ENCODE measurements at places on chromosomes 12 and 14.

- DNase-seq = no peak
Observed at GRCh38 chr12:121388421-121388981, 11.4 kb upstream of the RNF34 start.

DNA sequence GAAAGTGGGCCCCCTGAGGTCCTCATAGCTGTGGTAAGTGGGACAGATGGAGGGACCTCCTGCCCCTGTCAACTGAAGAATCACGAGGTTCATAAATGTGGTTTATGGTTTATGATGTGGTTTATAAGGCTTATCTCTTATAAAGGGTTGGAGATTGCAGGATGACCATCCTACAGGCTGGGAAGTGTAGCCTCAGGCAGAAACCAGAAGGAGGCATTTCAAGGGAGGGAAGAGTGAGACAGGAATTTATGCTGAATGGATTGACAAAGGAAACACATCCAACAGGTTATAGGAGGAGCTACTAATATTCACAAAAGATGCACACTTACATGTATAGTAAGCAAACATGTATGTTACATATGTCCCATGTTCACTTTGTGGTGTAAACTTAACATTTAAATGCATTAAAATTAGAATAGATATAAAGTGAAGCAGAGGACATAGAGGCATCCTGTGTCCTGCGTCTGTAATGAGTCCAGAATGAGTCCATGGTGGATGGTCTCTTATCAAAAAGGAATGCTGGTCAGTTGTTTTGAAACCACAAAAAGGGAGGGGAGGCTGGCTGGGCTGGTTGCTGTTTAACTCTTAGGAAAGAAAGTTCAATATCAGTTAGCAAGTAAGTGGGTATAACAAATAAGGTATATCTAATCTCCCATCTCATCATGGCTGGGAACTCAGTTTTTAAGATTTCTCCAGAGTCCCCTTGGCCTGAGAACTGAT is 149.0 kb upstream of the RMST start:
- DNase-seq = no peak

DNA sequence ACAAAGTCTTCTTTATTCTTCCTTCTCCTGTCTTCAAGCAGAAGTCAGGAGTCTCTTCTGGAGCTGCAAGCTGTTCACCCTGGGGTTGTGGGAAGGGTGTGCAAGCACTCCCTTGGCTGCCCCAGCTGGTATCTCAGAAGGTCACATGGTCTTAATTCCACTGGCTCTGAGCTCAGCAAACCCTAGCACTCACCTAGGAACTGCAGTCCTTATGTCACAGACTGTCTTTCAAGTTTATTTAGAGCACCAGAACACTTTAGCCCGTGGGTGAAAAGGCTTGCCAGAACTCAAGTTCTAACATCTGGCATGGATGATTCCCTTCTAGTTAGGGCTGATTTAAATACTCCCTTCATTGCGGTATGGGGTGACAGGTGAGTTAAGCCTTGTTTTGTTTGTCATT is 379.0 kb downstream of the CCER1 start:
- DNase-seq = no peak

DNA sequence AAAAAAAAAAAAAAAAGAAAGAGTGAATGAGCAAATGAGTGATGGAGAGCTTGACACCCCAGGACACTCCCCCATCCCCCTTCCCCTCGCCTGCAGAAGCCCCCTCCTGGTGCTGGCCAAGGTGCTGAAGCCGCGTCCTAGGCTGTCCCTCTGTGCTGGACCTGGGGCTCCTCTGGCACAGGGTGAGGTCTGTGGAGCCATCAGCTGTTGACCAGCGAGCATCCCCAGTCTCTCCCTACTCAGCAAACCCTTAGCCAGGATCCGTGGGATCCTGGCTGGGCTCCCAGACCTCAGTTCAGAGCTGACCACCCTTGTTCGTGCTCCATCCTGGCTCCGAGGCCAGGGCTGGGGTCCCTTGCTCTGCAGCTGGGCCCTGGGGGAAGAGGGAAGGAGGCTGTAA is 5.4 kb upstream of the KIF26A start:
- DNase-seq = no peak

DNA sequence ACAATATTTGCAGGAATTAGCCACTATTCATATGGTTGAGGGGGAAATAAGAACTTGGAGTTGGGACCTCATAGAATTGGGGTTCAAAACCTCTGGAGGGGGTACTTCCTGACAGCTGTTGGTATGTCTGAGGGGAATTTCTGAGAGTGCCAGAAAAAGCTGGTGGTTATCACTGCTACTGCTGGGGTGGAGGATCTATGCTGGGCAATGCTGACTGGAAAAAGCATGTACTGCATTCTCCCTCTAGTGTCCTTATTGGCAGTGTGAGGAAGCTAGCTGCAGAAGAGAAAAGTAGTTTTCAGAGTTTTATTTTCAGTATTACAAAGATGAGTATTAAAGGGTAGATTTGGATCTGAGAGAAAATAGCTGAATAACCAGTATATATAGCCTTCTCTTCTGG is 88.8 kb downstream of the FUT8 start:
- no peak for DNase-seq

DNA sequence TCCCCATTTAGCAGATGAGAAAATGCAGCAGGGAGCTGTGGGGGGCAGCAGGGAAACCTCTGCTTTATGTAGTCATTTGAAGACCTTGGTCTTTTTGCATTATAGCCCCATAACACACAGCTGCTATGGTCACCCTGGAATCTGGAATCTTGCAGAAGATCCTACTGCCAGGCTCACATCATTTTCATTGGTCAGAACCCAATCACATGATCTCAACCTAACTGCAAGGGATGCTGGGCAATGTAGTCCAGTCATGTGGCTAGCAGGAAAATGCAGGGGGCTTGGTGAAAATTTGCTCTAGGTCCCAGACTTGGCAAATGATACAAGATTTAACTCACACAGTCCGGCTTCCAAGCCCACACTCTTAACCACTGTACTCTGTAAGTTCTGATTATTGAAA is 1028.7 kb downstream of the AACS start:
- DNase-seq = peak; percentile 19

GRCh38 chr14:58717813-58718212 is 80.1 kb downstream of the DACT1 start:
- no peak for DNase-seq

DNA sequence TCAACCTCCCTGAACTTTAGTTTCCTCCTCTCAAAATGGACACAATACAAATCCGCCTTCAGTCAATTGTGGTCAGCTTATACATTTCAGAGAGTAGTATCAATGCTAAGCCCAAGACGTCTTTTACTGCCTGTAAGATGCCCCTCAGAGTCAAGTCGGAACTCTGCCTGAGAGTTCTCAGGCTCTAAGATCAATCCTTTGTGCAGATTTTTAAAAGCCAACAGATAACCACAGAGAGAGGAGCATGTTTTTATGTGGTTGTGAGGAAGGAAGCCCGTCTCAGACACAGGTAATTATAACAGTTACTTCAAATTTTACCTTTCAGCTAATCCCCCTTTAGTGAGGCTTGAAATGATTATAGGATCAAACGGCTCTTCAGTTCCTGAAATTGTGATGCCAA is 91.6 kb downstream of the HELB start:
- no peak for DNase-seq

DNA sequence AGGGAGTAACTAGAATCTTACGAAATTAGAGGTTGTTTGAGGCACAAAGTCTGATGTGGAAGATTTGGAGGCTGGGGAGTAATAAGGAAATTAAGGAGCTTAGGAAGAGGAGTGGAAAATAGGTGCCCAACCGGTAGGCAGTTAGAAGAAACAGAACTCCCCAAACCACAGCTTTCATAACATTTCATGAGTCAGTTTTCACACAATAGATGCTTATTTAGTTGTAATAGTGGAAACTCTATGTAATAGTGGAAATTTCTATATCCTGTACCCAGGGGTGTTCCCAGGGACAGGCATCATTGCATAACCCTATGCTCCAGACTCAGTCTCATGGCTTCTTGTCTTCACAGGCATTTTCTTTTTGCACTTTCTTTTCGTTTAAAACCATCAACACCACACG is 8.3 kb downstream of the C3AR1 start:
- DNase-seq = no peak

DNA sequence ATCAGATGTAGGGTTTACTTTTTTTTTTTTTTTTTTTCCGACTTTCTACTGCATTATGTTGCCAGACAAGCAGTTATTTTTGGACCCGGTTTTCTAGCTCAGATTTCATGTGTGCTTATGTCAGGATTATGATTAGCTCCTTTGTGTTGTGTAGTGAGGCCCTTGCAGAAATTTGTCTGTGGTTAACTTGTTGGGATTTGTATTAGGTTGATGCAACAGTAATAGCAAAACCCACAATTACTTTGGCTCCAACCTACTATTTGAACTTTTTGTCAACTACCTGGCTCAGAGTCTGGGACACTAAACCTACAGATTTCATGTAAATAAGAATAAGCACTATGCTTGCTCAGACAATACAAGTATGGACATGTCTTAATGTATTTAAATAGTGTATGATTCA is 44.1 kb upstream of the KCNJ8 start:
- no peak for DNase-seq

- no peak for DNase-seq
Observed at GRCh38 chr14:87059060-87059839, 933.7 kb downstream of the GALC start.

DNA sequence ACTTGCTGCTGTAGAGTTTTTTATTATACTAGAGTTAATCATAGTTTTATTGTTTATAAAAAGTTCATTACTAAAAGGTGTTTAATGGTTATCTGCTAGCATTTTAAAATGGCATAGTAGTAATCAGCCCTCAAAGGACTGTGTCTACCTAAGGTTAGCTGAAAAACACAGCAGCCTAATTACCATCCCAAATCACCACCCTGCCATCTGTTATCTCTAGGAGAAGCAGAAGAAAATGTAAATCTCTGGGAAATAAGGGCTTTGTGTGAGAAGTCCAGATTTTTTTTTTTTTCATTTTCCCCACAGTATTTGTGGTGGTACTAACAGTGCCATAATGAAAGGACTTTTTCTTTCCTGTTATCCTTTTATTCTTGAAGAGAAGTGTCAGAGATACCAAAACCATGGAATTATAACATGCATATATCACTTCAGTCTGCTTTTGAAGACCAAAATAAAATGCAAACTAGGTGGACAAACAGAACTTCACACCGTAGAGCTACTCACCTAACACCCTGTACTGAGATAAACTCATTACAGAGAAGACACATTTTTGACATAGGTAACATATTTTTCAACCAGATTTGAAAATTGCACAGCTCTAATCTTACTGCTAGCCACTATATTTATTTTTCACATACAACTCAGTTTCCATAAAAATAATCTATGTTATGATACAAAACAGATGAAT is 876.2 kb downstream of the C12orf50 start:
- DNase-seq = no peak

DNA sequence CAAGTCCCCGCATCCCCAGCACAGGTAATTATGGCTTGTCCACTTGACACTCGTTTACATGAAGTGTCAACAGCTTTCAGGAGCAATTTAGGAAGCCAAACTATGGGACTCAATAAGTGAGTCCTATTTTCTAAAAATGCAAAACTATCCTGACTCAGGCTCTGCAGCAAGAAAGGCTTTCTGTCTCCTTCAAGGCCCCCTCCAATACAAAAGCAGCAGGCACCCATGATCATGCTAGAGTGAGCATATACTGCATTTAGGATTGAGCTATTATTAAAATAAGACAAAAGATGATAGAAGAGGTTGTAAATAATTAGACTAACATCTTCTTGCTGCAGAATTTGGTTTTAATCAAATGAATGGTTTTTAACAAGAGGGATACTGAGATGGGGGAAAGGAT is 3.2 kb downstream of the SIX6 start:
- DNase-seq = no peak

DNA sequence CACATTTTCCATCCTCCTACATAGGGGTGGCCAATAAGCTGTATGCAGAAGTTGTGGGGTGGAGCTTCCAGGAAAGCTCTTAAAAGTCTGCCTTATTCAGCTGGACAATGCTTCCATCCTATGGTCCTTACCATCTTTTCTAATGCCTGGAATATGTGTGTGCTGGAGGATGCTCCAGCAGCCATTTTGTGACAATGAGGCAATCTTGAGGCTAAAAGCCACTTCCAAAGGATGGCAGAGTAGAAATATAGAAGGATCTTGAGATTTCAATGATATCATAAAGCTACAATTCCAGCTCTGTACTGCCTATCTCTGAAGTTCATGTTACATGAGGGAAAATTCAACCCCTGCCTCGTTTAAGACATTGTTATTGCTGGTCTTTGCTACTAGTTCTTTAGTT is 95.7 kb downstream of the APAF1 start:
- no peak for DNase-seq

- DNase-seq = peak; percentile 70
Observed at GRCh38 chr12:102948941-102949352, 8.5 kb upstream of the ASCL1 start.

GRCh38 chr14:36028218-36028617 is 148.3 kb downstream of the PTCSC3 start:
- no peak for DNase-seq

DNA sequence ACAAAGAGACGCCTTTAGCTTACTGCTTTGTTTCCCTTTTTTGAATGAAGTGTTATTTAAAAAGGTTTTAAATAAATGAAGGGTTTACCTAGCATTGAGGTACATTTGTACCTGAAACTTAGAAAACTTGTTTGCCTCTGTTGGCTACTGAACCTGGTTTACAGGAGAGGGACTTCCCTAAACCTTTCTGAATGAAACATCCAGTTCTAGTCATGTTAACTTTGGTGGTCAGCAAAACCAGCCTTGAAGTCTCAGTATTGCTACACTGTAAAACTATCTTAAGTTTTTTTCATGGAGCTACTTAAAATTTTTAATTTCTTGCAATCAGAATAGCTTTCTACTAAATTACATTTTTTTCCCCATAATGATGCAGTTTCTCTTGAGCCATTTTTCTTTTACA is 38.2 kb downstream of the RASSF8 start:
- no peak for DNase-seq

DNA sequence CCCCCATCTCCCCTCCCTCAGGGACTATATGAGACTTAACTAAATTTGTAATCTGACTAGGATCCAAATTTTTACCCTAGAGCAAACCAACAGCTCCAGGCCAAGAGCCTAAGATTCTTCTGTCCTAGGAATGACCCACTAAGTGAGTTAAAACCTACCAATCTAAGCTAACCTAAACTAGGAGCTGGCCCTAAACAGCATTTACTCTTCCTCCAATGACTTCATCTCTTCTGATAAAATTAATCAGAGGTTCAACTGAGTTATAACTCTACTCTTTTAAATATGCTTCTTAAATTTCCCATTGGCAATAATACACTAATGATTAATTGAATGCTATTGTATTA is 39.9 kb upstream of the TMPO start:
- no peak for DNase-seq

GRCh38 chr12:795305-795704 is 42.9 kb downstream of the WNK1 start:
- DNase-seq = no peak

GRCh38 chr12:107318556-107318805 is 225.1 kb upstream of the CRY1 start:
- DNase-seq = no peak

Measured in NCI-H1930 (cell line).